ENCODE measurements at places on chromosomes 2 and 18.
A peak's percentile ranks its signal among the peaks of the same experiment; 100 is the strongest.

DNA sequence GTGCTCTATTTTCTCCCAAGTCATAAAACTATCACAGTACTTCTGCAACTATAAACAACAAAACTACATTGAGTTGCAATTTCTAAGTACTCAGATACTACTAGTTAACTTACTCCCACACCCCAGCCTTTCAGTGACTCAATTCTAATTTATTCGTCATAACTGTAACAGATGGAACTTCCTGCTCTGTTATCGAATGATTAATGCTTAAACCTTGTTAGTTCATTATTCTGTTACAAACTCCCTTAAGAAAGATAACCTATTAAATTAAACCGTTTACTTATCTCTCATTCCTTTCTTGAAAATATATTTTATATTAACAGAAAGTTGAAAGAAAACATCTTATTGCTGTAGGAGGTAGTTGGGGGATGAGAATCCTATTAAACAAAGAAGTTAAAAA lies 17.0 kb downstream of the TNFAIP6 start:
- no peak for DNase-seq

DNA sequence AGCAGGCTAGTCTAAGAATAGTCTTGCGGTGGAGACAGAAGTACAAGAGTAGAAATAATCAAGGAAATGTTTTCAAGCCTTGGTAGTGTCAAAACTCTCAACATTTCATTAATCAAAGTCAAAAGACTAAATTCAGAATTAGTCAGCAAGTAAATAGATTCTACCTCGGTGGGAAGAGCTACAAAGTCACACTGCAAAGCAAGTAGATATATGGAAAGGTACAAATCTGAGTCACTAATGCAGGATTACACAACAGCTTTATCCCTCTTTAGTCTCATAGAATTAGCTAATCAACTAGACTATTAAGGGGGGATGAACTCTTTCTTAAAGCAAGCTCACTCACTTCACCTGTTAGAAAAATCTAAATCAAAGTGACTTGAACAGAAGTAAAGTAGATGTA lies 568.7 kb upstream of the CNTNAP5 start:
- DNase-seq = no peak

DNA sequence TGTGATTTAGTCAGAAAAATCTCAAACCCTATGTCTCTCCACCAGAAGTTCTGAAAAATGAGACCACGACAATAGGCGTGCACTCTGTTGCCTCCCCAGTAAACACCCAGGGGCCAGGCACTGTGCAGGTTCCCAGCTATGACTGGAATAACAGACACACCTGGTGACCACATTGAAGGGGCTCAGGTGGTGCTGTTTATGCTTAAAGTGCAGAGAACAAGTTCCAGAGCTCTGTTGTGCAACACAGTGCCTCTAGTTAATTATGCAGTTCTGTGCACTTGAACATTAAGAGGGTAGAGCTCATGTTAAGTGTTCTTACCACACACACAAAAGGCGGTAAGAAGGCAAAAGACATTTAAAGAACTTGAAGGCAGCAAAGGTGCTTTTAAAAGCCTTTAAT lies 52.6 kb upstream of the AFF3 start:
- DNase-seq = no peak

DNA sequence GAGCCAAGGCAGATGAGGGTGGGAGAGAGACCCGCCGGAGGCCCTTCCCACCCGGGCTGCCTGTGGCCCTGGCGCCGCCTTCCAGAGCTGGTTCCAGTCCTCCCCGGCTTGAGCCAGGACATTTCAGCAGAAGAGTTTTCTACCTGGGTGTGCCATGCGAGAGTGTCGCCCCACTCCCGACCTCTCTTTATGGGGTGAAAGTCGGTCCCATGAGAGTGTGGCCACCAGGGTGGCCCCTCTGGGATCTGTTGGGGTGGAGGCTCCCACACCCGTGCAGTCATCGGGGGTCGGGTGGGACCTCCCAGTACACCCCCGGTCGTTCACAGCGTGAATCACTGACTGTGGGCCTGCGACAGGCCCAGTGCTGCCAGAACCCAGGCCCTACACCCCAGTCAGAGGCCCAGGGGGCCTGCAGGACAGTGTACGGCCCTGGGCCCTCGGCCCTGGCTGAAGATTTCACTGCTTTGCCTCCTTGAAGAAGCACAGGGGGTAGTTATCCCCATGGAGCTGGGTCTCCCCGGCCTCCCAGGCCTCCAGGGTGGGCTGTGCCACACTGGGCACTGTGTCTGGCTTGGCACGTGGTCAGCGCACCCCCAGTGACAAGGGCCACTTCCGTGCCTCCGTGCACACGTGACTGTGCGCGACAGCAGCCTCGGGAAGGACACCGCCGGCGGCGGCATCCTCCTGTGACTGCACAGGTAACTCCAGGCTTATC lies 5.9 kb downstream of the NFATC1 start:
- DNase-seq = no peak

- DNase-seq = peak; percentile 77
Observed at GRCh38 chr2:229273723-229274338, 2.7 kb upstream of the PID1 start.

- no peak for DNase-seq
Observed at GRCh38 chr2:110995911-110996310, 124.8 kb upstream of the BCL2L11 start.
